NCI-H1694 treated with DMSO at 0.1 percent for 48 hours (cell line): ENCODE measurements at places on chromosomes 2 and 18.

- no peak for DNase-seq
Observed at GRCh38 chr2:6764968-6765723, 100.6 kb downstream of the CMPK2 start.

DNA sequence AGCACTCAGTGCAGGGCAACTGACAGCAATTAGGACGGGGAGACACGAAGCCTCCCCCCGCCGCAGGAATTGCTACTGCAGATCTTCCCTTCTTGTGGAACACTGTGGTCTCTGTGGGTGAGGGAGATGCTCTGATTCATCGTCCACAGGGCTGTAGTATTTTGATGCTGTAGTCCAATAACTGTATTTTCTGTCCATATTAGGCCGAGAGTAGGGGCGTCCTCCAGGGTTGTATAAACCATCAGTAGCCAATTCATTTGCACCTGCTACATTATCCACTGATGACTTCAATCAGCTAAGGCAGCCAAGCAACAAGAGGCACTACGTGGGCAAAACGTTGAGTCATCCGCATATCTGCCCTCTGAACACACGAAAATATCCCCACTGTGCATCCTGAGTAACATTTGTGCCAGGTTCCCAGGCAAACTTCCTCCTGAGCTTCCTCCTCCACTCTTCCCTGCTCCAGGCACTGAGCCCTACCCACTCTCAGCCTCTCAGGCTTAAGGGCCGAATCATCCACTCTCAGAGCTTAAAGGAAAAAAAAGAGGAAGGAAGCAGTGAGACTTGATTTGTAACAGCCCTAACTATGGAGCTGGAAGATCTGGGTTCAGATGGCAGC lies 62.1 kb downstream of the LBH start:
- no peak for DNase-seq

GRCh38 chr2:140990416-140990815 lies 1140.4 kb downstream of the LRP1B start:
- DNase-seq: no peak

DNA sequence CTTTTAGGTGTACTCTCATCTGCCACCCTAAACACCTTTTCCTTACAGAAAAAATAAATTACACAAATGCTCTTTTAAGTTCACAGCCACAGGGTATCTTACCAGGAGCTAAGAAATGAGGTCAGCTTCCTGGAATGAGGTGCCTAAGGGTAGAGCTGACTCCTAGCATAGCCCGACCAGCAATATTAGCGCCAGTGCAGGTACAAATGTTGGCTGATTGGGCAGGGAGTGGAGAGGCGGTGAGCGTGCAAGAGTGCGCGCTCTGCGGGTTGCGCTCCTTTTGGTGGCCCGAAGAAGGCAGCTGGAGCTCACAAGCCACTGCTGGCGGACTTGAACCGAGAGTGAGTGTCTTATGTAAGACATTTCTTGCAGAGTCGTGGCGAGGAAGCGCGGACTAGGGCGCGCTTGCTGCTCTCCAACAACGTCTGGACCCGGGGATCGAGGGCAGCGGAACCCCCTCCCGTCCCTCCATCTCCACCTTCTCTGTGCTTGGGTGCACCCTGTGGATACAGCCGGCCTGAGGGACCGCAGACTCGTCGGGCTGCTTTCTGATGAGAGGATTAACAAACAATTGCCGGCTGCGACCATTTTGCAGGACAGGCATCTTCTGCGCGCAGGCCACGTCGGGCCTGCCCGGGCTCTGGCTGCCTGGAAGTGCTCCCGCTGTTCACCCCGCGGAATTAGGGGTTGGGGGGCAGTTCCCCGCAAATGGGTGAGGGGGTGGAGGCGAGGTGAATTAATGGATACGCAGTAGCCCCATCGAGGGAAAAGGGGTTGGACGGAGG lies 17.3 kb downstream of the BOLA3 start:
- no peak for DNase-seq

DNA sequence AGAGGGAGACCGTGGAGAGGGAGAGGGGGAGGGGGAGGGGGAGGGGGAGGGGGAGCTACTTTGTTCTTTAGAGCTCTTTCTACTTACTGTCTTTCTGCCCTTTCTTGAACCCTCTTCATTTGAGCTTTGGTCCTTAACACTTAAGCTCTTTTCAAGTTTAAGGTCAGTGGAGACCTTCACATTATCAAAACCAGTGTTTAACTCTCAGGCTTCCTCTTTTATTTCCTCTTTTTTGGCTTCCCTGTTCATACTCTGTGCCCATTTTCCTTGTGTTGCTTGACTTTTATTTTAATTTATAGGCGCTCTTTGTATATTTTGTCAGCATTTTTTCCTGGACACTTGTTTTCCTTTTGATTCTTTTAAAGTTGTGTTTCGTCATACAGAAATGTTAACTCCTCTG lies 37.1 kb downstream of the ACSL3 start:
- no peak for DNase-seq

DNA sequence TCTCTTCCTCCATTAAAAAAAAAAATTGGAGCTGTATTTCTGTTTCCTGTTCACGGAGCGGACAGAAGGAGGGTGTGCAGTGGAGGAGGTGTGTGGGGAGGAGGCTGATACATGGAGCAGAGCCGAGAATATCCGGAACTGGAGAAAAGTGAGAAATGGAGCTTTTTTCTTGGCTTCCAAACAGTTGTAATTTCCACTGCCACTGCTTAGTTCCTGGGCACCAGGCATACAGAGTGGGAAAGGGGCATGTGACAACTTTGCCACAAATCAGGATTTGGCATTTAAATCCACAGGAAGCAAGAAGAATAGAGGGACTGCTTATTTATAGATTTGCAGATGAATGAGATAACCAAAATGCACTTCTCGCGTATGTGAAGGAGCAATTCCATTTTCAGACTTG lies 71.2 kb downstream of the BCL11A start:
- DNase-seq: no peak

GRCh38 chr2:175019566-175020327 lies 14.6 kb upstream of the CHN1 start:
- DNase-seq: no peak

DNA sequence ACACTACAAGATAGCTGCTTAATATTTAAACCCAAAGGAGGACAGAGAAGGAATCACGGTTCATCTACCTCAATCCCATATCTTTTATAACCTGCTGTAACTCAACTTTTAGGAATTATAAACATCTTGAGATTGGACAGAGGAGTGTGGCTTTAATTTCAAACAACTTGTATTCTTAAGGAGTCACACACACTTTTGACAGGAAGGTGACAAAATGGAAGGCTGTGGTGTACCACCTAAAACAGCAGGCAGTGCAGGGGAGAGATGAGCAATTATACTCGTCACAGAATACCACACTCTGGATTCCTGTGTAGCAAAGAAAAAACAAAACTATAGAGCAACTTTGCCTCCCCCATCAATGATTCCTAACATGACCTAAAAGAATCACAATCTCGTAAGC lies 194.8 kb downstream of the ZEB2 start:
- no peak for DNase-seq

DNA sequence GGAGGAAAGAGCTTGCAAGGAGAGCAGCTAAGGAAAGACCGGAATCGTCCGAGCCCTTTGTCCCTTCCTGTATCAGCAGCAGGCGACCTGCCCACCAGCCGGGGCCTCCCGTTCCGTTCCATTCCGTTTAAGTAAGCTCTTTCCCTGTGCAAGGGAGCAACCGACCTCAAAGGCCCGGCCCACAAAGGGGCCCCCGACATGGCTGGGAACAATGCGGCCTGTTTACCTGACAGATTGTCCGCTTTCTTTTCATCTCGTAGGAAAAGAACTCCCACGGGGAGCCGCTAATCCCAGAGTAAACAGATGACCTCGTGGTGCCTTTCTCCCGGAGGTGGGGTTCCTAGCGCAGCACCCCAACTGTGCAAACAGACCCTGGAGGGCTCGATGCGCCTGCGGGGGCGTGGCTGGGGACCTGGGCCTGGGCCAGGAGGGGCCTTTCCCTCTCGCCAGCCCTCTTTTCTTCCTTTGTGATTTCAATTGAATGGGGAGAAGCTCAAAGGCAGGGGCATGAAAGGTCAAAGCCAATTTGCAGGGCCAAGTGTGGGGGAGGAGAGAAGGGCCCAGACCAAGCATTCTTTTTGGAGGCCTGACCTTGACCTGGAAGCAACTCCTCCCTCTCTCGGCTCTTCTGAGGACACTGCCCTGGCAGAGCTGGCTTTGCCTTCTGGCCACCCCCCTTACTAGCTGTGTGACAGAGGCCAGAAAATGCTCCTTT lies 120.2 kb downstream of the INHBB start:
- no peak for DNase-seq

DNA sequence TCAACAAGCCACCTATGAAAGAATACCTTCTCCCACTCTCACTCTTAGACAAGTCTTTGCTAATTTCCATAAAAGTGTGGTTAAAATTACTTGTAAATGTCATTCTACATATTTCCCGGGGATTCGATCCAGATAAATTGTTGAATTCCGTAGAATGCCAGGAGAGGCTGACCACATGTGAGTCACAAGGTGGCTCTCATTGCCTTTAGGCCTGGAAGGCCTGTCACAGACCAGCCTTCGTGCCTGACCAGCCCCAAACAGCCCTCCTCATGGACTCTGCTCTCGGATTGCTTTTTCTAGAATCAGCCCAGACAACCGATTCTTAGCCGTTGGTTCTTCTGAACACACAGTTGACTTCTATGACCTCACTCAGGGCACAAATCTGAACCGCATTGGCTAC lies 86.0 kb downstream of the RTN4 start:
- no peak for DNase-seq

GRCh38 chr2:219687272-219687671 lies 59.8 kb downstream of the SLC4A3 start:
- DNase-seq: no peak

- DNase-seq: no peak
Observed at GRCh38 chr2:169361706-169362117, 622 bp downstream of the LRP2 start.

DNA sequence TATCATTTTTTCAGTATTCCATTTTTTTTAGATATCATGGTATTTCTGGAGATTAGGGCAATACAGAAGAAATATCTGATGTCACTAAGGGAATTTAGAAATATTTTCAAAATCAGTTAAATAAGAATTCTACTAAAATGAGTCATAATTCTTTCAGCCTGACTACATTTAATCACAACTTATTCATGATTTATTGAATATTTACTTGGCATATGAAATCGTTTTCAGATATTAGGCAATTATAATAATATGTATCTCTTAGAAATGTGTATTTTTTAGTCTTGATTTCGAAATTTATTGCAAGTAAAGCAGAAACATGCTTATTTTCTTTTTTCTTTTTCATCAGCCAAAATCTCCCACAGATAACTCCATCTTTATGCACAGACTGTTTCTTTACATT lies 142.2 kb downstream of the CCDC102B start:
- no peak for DNase-seq

- DNase-seq: no peak
Observed at GRCh38 chr2:168120730-168121129, 126.7 kb downstream of the STK39 start.

DNA sequence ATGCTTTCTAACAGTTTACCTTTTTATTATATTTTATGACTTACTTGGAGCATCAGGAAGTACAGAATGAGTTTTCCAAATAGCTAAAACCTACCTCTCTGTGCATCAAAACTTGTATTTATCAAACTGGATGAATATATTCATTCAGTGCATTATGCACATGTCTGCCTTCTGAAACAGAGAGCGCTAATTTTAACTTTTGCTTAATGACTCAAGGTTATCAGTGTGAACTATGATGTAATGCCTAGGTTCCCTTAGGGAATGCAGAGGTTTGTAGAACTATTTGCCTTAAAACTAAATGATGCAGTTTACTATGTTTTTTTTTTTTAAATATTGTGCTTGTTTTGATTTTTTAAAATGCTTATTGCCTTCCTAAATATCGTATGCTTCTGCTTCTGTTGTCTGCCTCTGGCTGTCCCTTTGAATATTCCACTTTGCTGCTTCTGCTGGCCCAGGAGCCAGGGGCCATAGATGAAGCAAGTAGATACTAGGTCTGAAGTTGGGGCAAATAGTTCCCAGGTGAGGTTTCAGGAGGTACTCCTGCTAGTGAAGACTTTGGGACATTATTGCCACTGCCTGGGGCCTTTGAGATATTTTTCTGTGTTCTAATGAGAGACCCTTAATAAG lies 16.5 kb downstream of the TMEM178A start:
- no peak for DNase-seq

GRCh38 chr2:8729939-8730338 lies 48.1 kb downstream of the ID2 start:
- DNase-seq: no peak

- DNase-seq: no peak
Observed at GRCh38 chr2:64153811-64154210, 9.6 kb upstream of the PELI1 start.

- DNase-seq: no peak
Observed at GRCh38 chr2:20585710-20586594, 64.9 kb downstream of the HS1BP3 start.

DNA sequence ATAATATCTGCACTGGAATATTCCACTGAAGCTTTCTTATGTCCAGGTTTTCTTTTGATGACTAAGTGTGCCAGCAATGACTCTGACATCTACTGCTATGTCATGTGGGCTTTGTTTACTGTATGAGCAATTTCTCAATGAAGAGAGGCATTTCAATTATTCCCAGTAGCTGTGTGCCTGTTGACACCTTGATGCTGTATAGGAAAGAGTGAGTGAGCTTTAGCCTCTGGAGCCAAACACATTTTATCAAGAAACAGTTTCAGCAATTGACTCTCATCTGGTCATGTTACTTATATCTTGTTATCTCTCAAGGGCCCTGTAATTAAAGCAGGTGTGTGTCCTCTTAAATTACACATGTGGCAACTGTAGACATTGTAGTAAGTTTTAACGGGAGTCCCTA lies 493.2 kb upstream of the FANCL start:
- DNase-seq: no peak

DNA sequence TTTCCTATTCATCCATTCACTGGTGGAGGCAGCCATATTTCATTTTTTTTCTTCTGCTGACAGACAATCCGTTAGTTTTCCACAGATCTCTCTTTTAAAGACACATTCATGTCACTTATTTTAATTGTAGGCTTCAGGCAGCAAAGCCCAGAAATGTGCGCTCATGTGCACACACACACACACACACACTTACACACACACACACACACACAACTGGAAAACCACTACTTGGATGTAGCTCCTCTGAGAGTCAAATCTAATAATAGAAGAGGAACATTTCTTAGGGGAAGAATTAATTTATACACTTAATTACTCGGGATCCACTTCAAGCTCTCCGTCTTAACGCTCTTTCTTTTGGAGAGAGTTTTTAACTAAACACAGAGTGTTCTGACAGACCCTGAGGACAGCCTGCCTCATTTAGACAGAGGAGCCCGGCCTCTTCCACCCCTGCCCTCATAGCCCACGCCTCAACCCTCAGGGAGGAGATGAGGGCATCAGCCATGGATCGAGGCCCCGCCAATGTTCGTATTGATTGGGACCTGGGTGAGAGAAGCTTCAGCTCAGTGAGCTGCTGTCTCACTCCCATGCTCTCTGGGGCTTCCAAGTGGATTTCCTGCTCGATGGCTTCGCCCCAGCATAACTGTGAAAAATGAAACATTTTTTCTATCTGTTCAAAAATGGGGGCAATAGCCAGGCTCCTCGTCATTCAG lies 261.4 kb upstream of the SKOR2 start:
- DNase-seq: no peak

DNA sequence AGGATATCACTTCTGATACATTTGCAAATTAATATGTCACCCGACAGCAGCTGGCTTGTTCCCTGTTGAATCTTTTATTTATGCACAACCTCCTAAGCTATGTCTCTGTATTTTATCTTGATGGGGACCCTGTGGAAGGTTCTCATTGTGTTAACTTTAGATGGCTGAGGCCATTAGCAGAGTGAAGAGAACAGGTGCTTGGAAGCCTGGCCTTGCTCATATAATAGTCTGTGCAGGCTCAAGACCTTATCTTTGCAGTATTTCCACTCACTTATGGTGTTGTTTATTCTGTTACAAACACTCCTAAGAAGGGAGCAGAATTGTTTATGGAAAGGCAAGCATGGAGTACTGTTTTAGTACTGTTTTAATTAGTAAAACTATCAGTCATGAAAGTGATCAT lies 107.6 kb downstream of the SETBP1 start:
- DNase-seq: no peak
